ENCODE measurements at places on chromosomes 7 and 10.

GRCh38 chr10:5545011-5545410 lies 20.2 kb downstream of the CALML3 start:
- DNase-seq: no peak

GRCh38 chr10:71511206-71511605 lies 114.5 kb downstream of the CDH23 start:
- no peak for DNase-seq

DNA sequence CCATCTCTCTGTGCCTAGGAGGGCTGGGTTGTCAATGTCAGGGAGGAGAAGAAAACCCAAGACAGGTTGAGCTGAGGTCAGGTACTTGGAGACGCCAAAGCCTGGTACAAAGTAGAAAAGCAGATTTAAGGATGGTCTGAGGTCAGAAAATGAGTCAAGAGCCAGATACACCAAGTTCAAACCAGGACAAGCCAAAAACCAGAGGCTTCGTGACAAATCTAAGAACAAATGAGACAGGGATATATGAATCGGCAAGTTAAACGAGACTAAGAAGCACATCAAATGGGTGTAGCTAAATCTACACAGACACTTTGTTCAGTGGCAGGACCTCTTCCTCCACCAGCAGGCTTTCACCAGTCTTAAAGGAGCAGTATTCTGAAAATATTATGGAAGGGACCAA lies 34.2 kb downstream of the C7orf33 start:
- no peak for DNase-seq

- DNase-seq: no peak
These were observed 51.1 kb downstream of the CYP26A1 start for GRCh38 chr10:93124580-93125318.

DNA sequence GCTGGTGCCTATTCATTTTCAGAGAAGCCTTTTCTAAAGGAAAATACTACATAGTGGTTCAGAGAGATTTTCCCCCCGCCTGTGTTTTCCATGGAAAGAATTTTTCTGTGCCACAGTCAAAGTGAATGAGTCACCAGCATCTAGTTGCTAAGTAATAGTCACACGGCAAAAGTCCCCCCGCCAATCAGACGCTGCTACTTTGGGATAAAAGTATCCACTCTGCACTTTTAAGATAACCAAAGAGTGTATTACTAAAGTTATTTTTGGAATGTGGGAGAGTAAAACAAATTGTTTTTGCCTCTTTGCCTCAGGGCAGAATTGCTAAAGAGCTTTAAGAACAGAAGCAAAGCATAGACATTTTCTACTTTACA lies 23.5 kb downstream of the ABLIM1 start:
- DNase-seq: no peak

- no peak for DNase-seq
These were observed 361.7 kb upstream of the HPS1 start for GRCh38 chr10:98808282-98808892.

DNA sequence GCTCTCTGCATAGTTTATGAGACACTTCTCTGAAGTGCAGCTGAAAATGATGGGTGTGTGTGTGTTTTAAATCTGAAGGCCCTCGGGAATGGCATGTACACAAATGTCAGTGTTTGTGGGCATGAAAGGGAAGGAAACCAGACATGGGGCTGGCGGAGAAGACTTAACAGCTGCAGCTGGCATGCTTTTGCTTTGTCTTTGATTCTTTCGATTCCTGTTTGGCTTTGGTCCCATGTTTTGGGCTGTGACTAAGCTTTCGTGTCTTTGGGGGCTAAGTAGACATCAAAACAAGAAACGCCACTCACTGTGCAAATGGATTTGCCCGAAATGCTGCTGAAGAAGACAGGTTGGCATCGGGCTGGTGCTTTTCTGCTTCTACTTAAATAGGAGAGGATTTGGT lies 179.3 kb downstream of the PFKFB3 start:
- DNase-seq: no peak

GRCh38 chr7:132773527-132773956 lies 197.3 kb upstream of the PLXNA4 start:
- no peak for DNase-seq

DNA sequence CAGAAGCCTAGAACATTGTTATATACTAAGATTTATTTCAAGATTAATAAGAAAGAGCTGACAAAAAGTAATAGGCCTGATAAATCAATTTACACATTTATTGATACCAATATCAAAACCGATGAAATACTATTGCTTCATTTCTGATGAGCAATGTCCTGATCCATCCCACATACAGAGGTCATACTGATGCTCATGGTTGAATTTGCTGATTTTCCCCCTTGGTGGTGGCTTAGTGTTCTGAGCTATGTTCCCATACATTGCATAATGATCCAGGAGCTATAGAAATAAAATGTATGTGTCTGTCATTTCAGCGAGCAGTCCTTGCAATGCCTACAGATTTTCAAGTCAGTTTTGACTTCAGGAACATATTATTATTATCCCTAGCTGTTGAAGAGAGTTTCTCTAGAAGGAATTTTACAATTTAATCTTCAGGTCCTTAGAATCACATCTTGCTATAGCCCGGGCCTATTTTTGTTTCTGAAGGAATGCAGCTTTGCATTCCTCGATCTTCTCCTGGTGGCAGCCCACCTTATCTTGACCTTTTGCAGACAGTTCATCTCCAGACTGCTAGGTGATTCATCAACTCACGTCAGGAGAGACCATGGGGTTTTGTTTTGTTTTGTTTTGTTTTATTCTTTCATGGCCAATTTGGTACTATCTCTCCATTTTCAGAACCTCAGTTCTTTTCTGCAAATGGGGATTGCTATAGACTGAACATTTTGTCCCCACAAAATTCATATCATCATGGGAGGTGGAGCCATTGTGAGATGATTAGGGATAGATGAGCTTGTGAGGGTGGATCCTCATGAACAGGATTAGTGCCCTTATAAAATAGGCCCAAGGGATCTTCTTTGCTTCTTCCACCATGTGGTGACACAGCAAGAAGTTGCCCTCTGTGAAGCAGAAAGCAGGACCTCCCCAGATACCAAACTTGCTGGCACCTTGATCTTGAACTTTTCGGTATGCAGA lies 465.6 kb upstream of the IGFBP3 start:
- no peak for DNase-seq

DNA sequence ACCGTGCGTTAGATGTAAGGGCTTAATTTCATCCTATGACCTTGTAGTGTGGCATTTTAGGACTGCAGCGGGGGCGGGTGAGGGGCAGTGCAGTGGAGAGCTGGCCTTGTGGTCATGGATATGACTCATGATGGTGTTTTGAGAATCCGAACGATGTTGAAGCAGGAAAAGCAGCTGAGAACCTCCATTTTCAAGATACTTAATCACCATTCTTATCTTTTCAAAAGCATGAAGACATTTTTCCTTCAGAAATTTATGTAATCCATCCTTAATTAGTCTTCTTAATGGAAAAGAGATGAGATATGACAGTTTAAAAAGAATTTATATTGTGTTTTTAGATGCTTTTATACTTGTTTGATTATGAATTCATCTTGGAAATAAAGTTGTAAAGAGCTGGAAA lies 9.6 kb downstream of the ATP5F1C start:
- DNase-seq: no peak

- no peak for DNase-seq
These were observed 63.4 kb upstream of the SRPK2 start for GRCh38 chr7:105452085-105452484.

GRCh38 chr10:112669989-112670388 lies 223.0 kb downstream of the VTI1A start:
- no peak for DNase-seq

GRCh38 chr10:49327036-49327813 lies 28.3 kb downstream of the C10orf71 start:
- no peak for DNase-seq

- DNase-seq: no peak
These were observed 287.5 kb upstream of the KLF14 start for GRCh38 chr7:131021460-131021859.

DNA sequence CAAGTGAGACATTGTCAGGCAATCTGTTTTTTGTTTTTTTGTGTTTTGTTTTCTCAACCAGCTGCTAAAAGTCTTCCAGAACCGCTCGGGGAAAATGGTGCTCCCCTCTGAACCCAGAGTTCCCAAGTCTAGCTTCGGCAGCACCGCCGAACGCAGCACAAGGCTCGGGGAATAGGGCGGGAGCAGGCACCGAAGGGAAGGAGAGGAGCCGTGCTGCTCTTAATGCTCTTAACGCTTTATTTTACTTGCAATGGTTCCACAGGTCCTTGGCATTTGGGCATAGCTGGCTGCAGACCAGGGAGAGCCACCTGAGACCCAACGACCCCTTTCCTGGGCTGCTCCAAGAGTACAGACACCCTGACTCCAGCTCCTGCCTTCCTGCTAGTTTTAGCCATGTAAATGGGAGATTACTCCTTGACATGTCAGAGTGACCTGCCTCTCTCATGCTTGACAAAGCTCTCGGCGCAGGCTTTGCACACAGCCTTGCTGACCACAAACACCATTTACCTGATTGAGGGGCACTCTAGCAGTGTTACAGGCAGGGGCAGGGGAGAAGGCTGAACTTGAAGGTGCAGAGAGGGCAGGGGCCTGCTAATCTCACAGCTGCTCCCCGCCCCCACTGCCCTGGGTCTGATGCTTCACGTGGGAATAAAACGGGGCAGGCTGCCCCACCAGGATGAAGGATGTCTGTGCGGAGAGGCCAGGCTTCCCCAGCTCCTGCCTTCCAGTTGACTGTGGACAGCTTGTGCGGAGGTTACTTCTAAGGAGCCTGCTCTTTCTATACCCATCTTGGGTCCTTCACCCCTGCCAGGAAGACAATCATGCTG lies 58.6 kb upstream of the EFCAB10 start:
- no peak for DNase-seq

DNA sequence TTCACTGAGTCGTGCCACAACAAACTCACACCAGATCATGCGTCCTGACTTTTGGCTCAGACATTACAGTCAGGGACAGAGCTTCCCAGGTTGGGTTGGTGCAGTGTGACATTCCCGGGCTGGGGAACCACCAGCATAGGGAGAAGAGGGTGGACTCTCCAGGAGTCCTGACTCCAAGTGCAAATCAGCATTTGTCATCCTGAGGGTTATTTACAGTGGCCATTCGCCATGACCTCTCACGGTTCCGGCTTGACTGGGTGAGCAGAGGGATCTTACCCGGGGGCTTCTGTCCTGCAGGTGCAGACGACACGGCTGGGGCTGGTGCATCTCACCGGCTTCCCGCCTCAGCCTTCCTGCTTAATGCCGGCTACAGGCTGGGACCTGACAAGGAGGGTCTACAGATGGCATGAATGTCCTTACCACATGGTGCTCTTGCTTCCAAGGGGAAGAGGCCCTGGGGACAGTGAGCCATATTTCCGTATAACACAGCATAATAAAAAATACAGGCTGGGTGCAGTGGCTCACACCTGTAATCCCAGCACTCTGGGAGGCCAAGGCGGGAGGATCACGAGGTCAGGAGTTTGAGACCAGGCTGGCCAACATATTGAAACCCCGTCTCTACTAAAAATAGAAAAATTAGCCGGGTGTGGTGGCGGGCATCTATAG lies 12.5 kb upstream of the INTS1 start:
- DNase-seq: no peak

DNA sequence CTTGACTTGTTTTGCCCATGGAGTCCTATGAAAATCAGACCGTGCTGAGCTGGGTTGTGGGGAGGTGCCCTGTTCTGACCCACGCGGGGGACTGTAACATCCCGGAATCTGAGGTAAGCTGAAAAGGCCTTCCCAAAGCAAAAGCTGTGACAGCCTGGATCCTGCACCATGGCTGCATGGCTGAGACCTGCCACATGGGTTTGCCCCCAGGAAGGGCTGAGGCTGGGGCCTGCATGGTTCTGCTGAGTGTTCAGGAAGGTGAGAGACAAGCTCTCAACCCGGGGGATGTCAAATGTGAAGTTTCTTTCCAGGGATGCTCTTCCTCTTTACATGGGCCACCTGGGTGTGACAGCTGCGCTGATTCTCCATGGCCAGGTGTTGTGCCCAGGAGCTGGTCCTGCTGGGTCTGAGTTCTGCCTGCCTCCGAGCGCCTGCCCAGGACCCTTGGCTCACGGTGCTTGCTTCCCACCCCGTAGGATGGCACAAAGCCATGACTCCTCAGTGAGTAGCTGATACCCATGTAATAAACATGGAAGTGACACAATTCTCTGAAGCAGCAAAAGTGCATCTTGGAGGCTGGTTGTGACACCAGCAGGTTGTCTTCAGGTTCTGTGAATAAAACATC lies 58.3 kb downstream of the VIPR2 start:
- no peak for DNase-seq

GRCh38 chr7:48636391-48637015 lies 287.8 kb upstream of the CDC14C start:
- no peak for DNase-seq

- no peak for DNase-seq
These were observed 7.4 kb downstream of the YWHAG start for GRCh38 chr7:76351372-76351771.

- no peak for DNase-seq
These were observed 1247.4 kb upstream of the SORCS1 start for GRCh38 chr10:108411894-108412293.

DNA sequence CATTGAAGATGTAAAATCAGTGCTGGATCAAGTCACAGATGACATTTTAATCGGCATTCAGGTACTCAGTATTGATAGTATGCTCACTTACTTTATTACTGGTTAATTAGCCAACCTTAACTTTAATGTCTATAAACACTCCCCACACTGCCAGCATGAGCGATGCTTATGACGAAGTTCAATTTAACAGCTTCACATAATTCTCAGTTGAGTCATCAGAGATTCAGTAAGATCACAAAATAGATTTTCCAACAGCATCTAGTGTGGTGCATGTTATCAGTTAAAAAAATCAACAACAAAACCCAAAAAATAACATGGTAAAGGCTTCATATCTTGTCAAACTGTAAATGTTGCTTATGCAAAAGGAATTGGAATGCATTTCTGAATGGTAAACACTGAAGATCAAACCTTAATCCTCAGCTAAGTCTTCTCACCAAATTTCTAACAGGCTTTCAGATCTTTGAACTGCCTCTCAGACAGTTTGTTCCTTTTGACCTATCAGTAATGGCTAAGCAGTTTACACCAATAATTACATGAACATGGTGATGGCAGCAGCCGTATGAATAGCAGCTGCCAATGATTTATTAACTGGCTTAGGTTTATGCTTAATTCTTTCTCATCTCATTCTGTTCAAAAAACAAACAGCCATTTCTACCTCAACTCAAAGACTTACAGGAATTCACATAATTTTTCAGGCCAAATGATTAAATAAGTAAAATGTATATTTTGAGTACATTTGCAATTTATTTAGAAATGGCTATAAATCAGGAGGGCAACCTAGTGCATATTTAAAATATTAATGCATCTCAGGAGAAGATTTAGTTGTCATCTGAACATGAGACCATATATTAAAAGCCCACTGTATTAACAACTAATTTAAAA lies 98.5 kb downstream of the CABCOCO1 start:
- DNase-seq: no peak
